ENCODE measurements at places on chromosomes 1 and 21. TPM values are rescaled to one million over a fixed set of nuclear protein-coding genes. Genes with fewer than 3 reads are reported as not detected.

PLPPR4 gene
- total RNA-seq: not detected

CFH gene
- total RNA-seq: 0.93 TPM

TMEM200B gene
- total RNA-seq: 0.31 TPM

CLCA1 gene
- not detected for total RNA-seq

ITLN1 gene
- total RNA-seq: not detected

ACTN2 gene
- not detected for total RNA-seq

SPRR3 gene
- total RNA-seq: not detected

PCAT6 gene
- total RNA-seq: 0.51 TPM

GRIK3 gene
- not detected for total RNA-seq

LAMB3 gene
- 0.92 TPM for total RNA-seq

SPATA17 gene
- total RNA-seq: not detected

TNFRSF25 gene
- total RNA-seq: 100 TPM

S100A16 gene
- total RNA-seq: not detected

CPT2 gene
- 20.5 TPM for total RNA-seq

PGBD5 gene
- not detected for total RNA-seq

PRDM16 gene
- total RNA-seq: not detected

TNFSF18 gene
- not detected for total RNA-seq

CLDN14 gene
- total RNA-seq: not detected

HSPB7 gene
- total RNA-seq: not detected

PRKAA2 gene
- not detected for total RNA-seq

RNF223 gene
- total RNA-seq: not detected

ZNF695 gene
- total RNA-seq: 0.44 TPM

TNFRSF4 gene
- total RNA-seq: 193 TPM

LCE1B gene
- not detected for total RNA-seq

DIO1 gene
- total RNA-seq: not detected

FAM177B gene
- total RNA-seq: not detected

OR10J1 gene
- not detected for total RNA-seq

C1orf141 gene
- not detected for total RNA-seq

CD2 gene
- total RNA-seq: 353 TPM

CITED4 gene
- 1.7 TPM for total RNA-seq

WNT4 gene
- total RNA-seq: not detected

CELA3B gene
- not detected for total RNA-seq

PTPN7 gene
- total RNA-seq: 449 TPM

GRIK1 gene
- not detected for total RNA-seq

CD1D gene
- not detected for total RNA-seq

IL22RA1 gene
- not detected for total RNA-seq

OR2T11 gene
- total RNA-seq: not detected

TSNAX gene
- 49.8 TPM for total RNA-seq

ERICH3 gene
- not detected for total RNA-seq
